Spinal cord (tissue), 10 donors: ENCODE measurements at places on chromosomes 4 and X. TPM values are rescaled to one million over a fixed set of nuclear protein-coding genes. Genes with fewer than 3 reads are reported as not detected.

GRCh38 chr4:7166981-7167700, 25.2 kb upstream of the SORCS2 start:
- DNase-seq = no peak
- H3K27me3 ChIP-seq = no peaks in the 10 kb centered on the region
- no peak overlapping the region for H3K27ac ChIP-seq
- no peaks in the 10 kb centered on the region for H3K36me3 ChIP-seq
- peaks cover 9% of the 10 kb centered on the region for H3K4me1 ChIP-seq
- H3K4me3 ChIP-seq = no peak overlapping the region

Gene LAMP2
- 71.6 TPM for polyA plus RNA-seq

Gene KLHL2
- 34.6 TPM for polyA plus RNA-seq

Gene SHOX
- polyA plus RNA-seq = 0.59 TPM

GRCh38 chrX:40263014-40263560, 165.3 kb upstream of the BCOR start:
- no peak overlapping the region for H3K4me3 ChIP-seq
- DNase-seq = no peak
- H3K4me1 ChIP-seq = peaks cover 30% of the 10 kb centered on the region

DNA sequence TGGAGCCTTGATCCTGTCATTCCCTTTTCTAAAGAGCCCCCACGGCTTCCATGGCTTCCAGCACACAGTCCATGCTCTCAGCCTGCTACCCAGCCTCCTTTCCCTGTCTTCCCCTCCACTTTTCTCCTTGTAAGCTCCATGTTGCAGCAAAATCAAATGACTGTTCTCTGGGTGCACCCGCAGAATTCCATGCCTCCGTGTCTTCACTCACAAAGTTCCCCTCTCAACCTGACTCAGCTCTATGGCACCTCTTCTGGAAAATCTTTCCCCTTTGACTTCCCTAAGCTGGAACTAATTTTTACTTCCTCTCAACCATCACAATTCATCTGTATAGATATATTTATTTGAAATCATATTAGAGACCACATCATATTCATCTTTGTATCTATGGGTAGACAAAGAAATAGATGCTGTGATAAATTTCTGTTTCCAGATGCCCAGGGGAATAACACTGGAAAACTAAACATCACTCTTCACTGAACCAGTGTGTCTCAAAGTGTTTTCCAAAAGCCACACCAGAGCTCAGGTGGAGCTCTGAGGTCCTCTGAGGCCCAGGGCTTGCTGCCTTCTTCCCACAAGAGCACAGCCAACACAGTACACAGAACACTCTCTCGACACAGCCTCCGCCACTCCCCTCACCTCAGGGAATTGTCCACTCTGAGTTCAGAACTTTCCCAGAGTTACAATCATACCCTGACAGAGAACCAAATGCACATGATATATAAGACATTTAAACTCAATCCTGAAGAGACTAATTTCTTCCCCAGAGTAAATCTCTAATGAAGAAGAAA, 3.3 kb downstream of the SETD7 start:
- H3K4me1 ChIP-seq = peaks cover 17% of the 10 kb centered on the region
- peak overlapping the region; percentile 37 for H3K27ac ChIP-seq
- H3K27me3 ChIP-seq = peaks cover 11% of the 10 kb centered on the region
- H3K36me3 ChIP-seq = no peaks in the 10 kb centered on the region

DNA sequence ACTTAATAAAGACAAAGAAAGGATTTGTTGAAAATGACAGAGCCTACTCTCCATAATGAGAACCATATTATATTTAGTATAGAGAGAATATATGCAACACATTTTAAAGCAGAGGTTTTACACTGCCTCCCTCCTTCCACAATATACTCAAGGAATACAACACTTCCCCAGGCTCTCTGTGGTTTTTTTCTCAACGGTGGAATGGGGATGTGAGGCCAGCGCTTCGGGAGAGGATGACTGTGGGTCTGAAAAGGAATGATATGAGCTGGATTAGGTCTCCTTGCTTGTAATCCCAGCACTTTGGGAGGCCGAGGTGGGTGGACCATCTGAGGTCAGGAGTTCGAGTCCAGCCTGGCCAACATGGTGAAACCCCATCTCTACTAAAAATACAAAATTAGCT, 348.7 kb upstream of the KLF3 start:
- no peak for DNase-seq
- H3K36me3 ChIP-seq = no peaks in the 10 kb centered on the region
- peaks cover 14% of the 10 kb centered on the region for H3K4me1 ChIP-seq
- H3K4me3 ChIP-seq = no peak overlapping the region
- H3K27me3 ChIP-seq = no peaks in the 10 kb centered on the region

GRCh38 chrX:87516717-87517121, 883 bp upstream of the KLHL4 start:
- H3K4me3 ChIP-seq = peak overlapping the region; percentile 56
- H3K27ac ChIP-seq = peak overlapping the region; percentile 52
- H3K27me3 ChIP-seq = peaks cover 2% of the 10 kb centered on the region
- no peaks in the 10 kb centered on the region for H3K4me1 ChIP-seq
- H3K36me3 ChIP-seq = no peaks in the 10 kb centered on the region
- DNase-seq = peak; percentile 64

DNA sequence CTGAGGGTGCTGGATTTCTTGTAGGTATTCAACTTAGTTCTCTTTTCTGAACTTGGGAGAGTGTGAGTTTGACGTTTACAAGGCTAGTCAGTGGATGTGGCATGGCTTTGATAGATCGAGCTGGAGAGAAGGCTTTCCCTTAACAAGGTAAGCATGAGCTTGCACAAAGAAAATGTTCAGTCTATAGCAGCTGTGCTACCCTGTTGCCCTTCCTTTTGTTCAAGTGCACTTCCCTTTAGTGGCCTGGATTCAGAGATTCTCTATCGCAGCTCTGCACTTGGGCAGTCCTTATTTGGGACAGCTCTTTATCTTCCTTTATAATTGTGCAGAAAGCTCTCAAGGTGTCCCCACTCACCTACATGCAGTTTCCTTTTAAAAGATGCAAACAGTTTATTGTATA, 198.0 kb downstream of the ARHGAP24 start:
- no peaks in the 10 kb centered on the region for H3K27me3 ChIP-seq
- no peaks in the 10 kb centered on the region for H3K36me3 ChIP-seq
- no peak for DNase-seq
- no peak overlapping the region for H3K27ac ChIP-seq
- H3K4me3 ChIP-seq = no peak overlapping the region

Gene FGFBP2
- 0.44 TPM for polyA plus RNA-seq

Gene TLR1
- 5.7 TPM for polyA plus RNA-seq

Gene IDUA
- polyA plus RNA-seq = 29.2 TPM
